ENCODE measurements at places on chromosomes 5 and 9.

DNA sequence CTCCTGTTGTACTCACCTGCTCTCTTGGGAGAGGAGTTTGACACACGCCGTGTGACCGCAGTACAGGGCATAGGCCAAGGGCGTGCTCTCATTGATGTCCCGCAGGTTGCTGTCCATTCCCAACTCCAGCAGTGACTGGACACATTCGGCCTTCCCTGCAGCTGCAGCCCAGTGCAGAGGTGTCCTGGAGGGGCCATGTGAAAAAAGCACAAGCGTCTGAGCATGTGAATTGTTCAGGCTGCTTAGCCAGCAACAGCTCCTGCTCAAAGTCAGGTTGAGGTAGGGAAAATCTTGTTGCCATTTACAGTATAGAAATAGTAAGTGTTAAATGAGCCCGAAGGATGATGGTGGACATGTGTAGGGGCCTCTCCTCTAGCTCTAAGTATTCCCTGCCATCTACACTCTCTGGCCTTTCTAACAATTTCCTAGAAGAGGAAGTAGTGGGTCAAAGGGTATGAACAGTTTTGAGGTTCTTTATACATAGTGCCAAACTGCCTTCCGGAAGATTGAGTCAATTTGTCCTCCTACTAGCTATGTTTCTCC, 116.5 kb downstream of the ANKRD55 start:
- no peak for DNase-seq

DNA sequence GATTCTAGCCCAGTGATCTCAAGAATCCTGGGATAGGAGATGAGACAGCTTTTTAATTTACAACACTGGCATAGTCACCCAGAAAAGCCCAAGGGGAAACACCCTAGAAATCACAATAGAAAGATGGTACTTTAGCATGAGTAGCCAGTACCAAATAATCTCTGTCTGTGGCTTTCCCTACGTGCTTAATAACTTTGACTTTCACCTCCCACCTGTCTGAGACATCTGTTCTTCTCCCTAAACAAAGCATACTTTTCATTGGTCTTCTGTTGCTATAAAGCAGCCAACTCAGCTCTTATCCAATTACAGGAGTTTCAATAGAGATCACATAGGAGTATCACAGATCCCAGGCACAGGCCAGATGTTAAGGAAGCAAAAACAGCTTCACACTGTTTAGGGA, 10.4 kb downstream of the MARCHF3 start:
- DNase-seq, result no peak

DNA sequence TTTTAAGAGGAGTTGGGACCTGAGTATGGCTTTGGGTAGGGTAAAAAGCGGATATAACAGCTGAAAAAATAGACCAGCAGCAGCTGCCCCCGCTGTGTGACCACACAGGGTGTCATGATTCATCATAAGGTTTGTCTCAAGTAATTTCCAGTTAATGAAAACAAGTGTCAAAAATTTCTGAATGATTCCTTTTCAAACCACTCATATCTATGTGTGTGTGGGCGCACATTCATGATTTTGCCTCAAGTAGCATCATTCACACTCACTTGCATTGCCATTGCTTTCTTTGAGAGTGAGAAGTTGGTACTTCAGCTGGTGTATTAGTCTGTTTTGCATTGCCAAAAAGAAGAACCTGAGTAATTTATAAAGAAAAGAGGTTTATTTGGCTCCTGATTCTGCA, 12.1 kb upstream of the TNFAIP8 start:
- no peak for DNase-seq

DNA sequence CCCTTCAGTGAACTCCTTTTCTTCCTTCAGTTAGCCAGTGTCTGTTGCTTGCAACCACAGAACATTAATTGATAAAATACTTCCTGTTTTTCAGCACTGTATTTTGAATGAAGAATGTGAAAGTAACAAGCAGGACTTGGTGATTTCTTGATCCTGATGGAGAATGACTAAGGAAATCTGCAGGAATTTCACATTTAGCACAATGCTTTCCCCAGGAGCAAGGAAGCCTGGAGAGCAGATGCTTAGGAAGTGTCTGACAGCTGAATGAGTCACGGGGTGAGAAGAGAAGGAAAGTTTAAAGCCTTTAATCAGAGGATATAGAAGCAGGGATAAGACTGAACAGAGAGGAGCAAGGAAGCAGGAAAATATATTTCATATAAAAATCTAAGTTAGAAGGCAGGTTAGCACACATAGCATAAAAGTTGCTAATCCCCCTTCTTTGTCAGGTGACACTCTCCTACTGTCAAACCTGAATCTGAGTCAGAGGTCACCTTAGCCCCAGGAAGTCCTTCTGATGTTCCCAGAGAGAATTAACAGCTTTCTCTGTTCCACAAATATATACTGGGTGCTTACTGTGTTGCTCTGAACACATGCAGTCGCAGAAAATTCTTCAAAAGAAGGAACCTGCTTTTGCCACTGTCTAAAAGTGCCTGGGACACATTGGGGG, 59.7 kb downstream of the GNA14 start:
- DNase-seq, result no peak
